ENCODE measurements at places on chromosomes 13 and 19.

DNA sequence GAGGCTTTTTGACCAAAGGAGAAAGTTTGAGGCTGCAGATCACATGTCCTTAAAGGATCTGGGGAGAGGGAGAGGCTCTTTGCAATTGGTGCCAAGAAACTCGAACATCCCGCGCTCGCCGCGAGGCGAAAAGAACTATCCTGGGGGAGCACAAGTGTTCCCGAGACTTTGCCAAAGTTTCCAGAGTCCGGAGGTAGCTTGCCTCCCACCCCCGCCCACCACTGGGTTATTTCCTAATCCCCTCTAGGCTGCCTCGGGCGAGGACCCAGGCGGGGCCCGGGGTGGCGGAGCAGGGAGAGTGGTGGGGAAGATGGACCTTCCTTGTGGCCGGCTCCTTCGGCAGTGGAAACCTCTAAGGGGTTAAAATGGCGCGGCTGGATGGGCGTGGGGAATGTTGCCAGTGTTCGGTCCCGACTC lies 114.5 kb downstream of the KCNRG start:
- no peak for DNase-seq

GRCh38 chr13:109615721-109616420 lies 170.5 kb downstream of the IRS2 start:
- DNase-seq, result no peak

DNA sequence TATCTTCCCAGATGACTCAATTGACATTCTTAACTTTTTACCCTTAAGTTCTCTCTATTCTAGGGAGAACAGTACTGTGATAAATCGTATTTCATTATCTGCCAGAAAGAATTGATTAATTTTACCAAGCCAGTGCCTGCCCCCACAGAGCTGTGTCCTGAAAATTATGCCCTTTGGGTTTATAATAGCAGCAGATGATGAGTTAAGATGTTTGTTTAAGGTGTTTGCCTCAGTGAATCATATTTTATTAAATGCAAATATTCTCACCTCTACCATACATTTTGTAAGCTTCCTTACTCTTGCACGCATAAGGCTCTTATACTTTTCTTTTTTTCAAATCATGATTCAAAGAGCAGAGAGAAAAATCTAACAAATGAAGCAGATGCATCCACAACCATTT lies 318.6 kb downstream of the DCT start:
- DNase-seq, result no peak

DNA sequence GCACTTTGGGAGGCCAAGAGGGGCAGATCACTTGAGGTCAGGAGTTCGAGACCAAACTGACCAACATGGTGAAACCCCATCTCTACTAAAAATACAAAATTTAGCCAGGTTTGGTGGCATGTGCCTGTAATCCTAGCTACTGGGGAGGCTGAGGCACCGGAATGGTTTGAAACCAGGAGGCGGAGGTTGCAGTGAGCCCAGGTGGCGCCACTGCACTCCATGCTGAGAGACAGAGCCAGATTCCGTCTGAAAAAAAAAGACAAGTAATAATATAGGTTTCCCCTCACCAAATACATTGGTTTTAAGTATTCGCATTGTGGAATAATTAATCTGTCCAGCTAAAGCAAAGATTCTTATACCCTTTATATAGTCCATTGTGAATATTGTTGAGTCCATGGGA lies 1544.6 kb downstream of the OLFM4 start:
- DNase-seq, result no peak

DNA sequence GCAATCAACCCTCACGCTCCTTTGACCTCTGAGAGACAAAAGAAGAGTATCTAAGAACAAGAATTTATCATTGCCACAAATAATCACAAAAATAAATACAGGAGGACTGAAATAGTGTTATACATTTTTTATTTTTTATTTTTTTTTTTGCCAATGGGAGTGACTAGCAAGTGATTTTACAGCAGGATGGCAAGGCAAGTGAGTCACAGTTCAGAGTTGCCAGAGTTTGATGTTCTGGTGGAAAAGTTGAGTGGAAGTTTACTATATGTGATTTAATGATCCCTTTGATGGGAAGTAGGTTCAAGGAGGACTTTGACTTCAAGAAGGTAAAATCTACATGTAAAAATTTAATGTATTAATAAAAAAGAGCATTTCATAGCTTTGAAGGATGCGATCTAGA lies 2691.4 kb downstream of the PCDH9 start:
- DNase-seq, result no peak

DNA sequence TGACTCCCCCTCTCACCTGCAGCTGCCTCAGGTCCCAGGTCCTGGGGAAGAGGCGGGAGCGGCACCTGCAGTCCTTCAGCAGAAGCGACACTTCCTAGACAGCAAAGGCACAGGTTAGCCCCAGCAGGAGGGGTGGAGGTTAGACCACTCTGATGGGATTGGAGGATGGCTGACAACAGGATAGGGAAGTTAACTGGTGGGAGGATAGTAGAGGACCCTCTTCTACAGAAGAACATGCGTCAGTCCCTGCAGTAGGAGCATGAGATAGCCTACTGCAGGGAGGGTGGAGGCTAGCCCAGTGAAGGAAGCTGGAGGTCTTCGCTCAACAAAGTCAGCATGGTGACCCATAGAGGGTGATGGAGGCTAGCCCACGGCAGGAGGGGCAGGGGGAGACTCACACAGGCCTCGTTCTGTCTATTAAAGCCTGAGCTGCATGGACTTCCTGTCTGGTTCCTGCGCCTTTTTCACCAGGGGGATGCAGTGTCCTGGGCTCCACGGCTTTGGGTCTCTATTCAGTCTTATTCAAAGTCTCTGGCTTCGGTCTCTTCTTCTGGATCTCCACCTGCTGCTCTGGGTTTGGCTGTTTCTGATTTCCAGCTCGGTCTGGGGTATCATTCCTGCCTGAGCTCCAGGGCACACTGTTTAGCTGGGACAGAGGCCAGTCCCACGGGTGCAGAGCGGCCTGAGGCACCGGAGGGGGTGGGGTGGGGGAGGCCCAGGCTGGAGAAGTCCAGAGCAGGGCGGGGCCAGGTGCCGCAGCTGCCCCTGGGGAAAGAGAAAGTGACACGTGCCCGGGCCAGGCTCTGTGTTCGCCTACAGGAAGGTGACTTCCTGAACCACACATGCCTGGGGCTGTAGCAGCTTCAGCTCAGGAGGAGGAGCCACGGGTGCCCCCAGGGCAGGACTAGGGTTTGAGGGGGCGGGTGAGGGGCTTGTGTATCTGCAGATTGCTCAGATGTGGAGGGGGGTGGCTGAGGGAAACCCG lies 7.3 kb downstream of the IFNL3 start:
- no peak for DNase-seq

- DNase-seq, result no peak
These were observed 327.0 kb upstream of the SLITRK5 start for GRCh38 chr13:87344176-87344575.

DNA sequence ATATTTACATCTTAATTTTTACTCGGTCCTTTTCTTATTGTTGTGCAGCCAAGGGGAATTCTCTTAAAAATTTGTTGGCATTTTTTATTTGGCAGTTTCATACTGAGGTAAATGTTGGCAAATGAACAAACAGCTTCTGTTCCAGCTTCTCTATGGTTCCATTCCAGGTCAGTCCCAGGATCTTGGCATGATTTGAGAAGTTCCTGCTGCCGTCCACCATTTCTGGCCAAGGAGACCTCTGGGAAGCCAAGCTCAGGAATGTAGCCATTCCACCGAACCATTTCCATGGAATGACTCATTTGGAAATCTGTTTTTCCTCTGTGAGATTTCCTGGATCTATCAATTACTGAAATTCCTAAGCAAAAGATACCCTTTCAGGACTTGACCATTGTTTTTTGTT lies 43.9 kb downstream of the SLC10A2 start:
- no peak for DNase-seq

DNA sequence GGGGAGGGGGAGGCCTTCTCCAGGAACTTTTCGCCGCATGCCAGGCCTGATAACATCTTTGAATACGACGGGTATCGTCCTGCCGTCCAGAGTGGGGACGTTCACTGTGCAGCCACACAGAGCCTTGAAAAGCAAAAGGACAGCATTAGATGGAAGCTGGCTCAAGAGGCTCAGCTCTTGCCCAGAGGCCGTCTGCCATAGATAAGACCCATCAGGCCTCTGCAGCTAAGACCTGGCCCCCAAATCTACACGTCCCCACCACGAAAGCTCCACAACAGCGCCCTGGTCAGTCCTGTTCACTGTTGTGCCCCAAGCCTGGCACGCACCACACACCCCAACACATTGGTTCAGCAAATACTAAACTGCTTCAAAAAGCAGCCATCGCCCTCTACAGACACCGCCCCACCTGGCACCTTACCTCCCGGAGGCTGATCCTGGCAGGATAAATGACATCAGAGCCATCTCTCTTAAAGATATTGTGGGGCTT lies 2.1 kb downstream of the DNAJB1 start:
- no peak for DNase-seq

DNA sequence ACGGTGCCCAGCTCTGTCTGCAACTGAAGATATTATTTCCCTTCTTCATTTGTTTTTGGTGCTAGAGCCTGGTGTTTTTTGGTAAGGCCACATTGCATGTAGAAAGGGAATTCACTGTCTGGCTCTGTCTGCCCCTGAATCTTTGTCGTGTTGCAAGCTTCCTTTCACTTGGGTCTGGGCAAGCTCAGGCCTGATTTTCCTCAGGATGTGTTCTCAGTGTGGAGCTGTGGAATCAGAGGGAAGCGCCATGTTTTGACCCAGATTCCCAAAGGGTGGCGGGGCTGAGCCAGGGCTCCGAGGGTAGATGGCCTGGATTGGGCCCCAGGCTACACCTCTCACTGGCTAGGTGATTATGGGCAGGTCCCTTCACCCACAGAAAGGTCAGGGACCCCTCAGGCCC lies 8.6 kb downstream of the PRKCSH start:
- no peak for DNase-seq

- DNase-seq, result no peak
These were observed 110.2 kb downstream of the STK24 start for GRCh38 chr13:98466634-98467236.

- DNase-seq, result no peak
These were observed 20.7 kb downstream of the SH3GL1 start for GRCh38 chr19:4379383-4380253.

DNA sequence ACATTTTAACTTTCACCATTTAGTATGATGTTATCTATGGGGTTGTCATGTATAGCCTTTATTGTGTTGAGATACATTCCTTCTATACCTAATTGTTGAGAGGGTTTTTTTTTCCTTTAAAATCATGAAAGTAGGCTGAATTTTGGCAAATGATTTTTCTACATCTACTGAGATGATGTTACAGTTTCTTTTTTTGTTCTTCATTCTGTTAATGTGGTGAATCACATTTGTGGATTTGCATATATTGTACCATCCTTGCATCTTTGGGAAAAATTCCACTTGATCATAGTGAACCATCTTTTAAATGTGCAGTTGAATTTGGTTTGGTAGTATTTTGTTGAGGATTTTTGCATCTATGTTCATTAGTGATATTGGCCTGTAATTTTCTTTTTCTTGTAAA lies 29.2 kb downstream of the CCNA1 start:
- no peak for DNase-seq
